Left hindlimb (tissue), 1 donor: ENCODE measurements at places on chromosomes 2 and 18.

DNA sequence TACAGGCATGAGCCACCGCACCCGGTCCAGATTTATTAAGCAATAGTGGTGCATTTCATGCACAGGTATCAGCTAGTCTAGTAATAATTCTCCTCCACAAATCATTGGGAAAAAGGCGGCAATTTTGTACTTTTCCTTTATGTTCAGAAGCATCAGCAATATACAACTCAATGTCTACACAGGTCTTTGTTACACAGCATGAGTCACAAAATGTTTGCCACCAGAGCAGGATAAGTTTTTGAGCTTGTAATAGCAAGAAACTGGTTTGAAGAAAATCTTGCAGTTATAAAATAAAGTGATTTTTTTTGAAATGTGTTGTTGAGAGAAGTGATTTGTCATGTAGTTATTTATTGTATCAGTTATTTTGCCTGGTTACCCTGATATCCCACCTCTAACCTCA lies 4.8 kb upstream of the ITPRIPL1 start:
- no peak for DNase-seq

DNA sequence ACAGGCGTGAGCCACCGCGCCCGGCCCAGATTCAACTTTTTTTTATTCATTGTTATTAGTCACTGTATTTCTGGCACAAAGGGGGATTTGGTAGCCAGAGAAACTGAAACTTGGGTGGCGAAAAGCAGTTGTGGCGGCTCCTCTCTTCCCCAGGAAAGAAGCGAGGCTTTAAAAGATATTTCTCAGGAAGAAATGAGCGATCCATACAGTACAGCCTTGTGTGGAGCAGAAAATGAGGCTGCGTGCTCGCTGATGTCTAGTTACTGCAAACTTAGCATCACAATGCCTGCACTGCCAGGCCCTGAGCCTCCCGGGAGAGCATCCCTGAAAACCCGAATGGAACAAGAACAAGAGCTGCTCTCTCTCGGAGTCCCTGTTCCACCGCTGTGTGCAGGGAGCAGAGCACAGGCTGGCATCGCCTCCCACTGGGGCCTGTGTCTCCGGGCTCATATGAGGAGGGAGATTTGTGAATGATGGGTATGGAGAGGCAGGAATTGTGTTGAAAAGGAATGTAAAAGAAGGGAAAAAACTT lies 234.0 kb downstream of the ZNF516 start:
- DNase-seq, result no peak

DNA sequence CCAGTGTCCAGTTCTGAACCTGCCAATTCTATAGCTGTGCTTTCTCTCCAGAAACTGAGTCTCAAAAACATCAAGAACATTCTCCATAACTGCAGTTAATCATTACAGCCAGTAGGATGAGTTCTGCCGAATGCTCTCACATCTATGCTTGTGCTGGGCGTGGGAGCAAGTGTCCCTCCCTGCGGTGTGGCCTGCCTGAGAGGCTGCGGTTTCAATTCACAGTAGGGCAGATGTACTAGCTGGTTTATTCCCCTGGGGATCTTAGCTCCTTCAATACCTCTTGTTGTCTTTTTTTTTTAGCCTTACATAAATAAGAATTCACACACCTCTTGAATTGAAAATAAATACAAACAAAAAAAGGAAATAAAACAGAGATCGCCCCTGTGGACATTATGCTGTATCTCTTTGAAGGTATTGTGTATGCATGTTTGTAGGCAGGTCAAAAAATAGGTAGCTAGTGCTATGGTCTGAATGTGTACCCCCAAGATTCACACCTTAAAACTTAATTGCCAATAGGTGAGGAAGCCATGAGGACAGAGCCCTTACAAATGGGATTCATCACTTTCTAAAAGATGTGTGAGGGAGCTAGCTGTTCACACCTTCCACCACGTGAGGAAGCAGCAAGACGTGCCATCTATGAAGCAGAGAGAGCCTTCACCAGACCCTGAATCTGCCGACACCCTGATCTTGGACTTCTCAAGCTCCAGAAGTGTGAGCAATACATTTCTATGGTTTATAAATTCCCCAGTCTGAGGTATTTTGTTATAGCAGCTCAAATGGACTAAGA lies 74.3 kb downstream of the BCL2L11 start:
- no peak for DNase-seq

DNA sequence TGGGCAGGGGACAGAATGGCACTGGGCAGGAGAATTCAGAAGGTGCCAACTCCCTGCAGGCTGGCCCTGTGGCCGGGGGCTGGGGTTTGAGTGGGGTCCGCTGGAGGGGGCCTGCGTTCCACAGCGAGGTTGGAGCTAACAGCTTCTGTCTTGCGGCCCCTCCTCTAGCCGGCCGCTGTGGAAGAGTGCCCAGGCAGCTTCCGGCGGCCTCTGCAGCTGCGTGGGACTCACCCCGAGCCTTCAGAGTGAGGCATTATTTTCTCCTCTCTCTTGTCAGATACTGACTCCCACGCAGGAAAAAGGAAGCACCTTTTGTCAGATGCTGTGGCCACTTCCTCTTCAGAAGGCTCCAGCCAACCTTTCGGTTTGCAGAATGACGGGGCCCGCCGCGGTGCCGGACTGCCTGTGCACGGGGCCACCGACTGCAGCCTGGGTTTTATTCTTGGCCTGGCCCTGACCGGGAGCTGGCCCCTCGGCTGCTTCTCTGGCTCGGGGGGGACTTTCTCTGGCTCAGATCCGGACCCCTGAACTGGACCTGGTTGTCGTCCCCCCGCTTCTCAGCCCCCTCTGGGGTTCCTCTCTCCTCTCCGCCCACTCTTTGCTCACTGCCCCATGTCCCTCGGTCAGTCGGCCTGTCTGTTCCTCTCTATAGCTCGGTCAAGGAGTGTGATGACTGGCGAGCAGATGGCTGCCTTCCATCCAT lies 40.1 kb downstream of the ARHGAP25 start:
- no peak for DNase-seq

- no peak for DNase-seq
Measured at GRCh38 chr2:177180269-177181000, 32.2 kb upstream of the HNRNPA3 start.

GRCh38 chr2:48510329-48510728 lies 19.6 kb upstream of the STON1 start:
- DNase-seq, result no peak

- no peak for DNase-seq
Measured at GRCh38 chr18:25962176-25962575, 128.2 kb downstream of the SS18 start.

DNA sequence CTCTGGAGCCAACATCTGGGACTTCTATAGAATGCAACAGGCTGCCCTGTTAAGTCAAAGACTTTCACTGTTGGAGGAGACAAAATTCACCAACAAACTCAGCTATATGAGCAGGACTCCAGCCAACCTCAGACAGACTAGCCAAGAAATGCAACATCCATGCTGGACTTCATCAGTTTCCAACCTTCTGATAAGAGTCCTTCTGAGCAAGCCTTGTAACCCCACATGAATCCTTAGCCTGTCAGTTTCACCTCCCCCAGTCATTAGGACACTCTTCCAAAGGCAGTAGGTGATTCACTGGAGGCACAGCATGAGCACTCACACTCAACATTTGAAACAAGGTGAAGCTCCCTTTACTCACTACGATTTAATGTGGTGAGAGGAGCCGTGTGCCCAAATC lies 5.8 kb downstream of the TBC1D8 start:
- no peak for DNase-seq
